Stimulated activated CD8-positive, alpha-beta memory T cell treated with anti-CD3 and anti-CD28 coated beads, Interleukin-2, amount 100 ng/mL, for 1 hour (primary cell): ENCODE measurements at places on chromosomes 1 and 21.
A peak's percentile ranks its signal among the peaks of the same experiment; 100 is the strongest.

DNA sequence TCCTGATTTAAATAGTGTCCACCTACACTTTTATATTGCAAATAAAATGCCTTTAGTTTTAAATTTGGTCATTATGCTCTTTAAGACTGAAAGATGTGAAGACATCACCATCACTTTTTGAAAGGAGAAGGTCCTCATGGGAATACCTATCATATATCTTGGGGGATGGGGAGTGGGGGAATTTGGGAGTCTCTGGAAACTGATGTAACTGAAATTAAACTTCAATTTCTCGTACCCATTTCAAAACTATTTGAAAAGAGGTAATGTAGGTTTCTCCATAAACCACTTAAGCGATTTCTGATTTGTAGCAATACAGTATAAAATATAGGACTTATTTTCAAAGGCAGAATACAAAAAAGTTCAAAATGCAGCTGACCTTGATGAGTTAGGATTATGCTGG is 924 bp downstream of the EXTL2 start:
- no peak for DNase-seq

DNA sequence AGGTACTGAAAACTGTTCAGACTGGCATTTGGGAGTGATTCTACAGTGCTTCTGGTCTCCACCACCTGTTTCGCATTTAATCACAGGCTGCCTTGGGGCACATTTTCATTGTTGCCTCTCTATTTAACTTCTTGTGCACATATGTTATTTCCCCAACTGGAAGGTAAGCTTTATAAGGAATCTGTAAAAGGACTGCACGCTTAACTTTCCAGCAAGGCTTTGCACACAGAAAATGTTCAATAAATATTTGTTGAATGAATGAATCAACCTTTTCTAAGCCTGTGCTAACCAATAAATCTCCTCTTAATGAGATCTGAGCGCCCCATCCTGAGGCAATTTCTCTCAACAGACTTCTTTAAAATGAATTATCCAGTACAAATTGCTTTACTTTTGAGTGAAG is 84.3 kb upstream of the ARHGAP29 start:
- no peak for DNase-seq

DNA sequence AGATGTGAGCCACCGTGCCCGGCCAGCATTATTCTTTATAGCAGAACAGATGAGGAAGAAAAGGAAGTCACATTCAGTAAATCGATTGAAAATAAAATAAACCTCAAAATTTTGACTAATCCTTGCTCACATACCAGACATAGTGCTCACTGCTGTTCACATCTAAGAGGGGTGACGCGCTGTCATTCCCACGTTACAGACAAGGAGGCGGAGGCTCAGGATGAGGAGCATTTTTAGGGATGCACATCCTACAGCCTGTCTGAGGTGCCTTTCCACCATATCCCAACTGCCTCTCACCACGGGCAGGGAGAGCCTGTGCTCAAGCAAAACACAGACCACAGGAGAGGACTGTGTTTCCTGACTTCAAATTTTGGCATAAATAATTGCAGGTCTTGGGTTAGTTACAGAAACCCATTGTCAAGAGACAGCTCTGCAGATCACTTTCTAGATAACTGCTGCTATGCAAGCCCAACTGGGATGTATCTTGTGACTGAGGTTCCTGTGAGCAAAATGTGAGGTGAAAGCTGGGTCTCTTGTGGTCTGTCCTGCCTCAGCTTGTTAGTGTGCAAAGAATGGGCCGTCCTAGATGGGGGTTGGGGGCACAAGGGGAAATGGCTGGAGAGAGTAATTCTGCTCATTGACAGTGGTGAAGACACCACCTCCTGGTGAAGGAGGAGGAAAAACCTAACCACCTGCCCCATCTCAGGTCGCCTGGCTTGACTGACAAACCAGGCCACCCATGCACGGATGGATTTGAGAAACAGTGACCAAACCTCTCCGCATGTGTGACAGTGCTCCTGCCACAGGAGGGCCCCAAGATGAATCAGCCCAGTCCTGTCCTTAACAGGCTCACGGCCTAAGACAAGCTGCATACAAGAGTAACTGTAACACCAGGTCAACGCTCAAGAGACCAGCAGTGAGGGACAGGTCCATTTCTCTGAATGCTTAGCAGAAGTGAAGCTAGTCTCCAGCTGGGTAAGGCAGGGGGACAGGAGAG is 8.2 kb downstream of the TNN start:
- no peak for DNase-seq

DNA sequence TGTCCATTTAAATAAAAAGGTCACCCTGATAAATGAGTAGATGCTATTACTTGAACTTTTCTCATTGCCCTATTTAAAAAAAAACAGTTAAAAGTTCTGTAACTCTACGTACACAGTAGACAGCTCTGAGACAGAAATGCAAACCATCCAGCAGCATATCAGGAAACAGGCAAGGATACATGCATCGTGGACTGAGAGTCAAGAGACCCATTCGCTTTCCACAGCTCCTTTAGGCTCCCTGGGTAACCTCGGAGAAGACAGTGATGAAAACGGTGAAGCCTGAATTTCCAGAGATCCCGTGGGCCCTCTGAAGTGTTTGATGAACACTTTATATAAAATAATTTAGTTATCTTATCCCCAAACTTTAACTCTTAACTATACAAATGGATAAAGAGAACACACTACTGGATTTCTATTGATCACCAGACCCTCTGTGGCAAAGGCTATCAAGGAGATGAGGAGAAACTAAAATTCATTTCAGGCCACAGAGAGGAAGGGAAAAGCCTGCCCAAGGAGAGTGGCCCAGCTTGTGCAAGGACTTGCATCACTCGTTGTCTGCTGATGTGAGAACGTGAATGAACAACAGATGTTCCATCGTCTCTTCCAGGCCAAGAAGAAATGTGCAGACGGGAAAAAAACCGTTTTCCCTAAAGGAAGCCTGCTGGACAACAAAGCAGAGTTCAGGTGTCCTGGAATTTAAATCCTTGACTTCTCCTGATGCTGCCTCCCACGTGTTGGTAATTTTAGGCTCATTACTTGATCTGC is 131.0 kb downstream of the TGFBR3 start:
- DNase-seq: no peak

- DNase-seq: no peak
Observed at GRCh38 chr1:18934205-18935000, 22.1 kb downstream of the IFFO2 start.

GRCh38 chr1:226882631-226883409 is 12.4 kb downstream of the PSEN2 start:
- DNase-seq: no peak

- DNase-seq: no peak
Observed at GRCh38 chr1:178976541-178976940, 49.2 kb upstream of the FAM20B start.

DNA sequence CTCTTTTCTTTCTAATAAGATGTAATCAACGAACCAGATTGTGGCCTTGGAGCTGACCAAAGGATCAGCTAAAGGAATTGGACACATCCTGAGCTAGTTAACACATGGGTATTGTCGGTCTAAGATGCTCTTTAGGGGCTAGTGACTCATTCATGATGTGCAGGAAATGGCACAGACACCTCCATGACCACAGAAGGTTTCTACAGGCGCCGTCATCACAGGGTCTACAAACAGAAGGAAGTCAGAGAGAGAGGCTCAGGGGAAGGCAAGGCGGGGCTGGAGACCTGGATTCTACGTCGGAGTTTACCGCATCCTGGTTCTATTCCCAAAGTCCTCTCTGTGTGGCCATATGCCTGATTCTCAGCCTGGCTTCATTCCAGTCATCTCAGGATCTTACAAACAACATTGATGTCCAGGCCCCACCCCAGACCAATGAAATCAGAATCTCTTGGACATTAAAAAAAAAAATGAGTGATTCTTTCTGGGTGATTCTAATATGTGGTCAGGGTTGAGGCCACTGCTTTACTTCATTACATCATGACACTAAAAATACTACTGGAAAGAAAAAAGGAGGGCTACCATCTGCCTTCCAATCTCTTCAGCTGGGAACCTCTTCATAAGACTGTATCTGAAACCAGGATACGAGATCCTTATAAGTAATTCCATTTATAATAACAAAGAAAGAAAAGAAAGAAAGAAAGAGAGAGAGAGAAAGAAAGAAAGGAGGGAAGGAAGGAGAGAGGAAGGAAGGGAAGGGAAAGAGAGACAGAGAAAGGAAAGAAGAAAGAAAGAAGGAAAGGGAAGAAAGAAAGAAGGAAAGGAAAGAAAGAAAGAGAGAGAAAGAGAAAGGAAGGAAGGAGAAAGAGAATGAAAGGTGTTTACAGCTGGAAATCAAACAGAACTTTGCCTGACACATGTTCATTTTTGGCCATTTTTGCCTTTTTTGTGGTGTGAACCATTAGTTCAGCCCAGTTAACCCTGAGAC is 11.6 kb upstream of the KCNJ15 start:
- peak; percentile 22 for DNase-seq

DNA sequence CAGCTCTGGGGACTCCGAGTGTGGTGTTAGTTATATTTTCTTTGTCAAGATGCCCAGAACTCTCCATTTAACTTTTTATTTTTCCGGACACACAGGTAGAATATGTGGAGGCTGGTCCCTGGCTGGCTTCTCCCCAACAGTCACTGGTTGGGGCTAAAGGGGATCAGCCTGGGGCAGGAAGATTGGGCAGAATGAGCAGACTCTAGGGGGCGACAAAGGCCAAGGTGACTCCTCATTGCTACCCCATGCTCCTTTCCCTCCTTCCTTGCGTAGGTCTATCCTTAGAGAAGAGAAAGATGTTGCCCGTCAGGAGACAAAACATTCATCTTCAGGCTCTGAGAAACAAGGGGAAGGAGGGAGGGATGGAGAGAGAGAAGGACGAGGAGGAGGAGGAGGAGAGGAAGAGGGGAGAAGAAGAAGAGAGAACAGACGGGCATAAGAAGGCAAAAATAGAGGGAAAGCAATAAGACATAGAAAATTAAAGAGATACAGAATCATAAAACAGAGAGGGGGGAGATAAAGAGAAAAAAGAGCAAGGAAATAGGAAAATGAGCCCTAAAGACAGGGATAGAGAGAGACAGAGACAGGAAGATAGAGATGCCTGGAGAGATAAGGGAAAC is 89.9 kb downstream of the FOXD2 start:
- DNase-seq: no peak

GRCh38 chr1:17314491-17314971 is 6.5 kb downstream of the PADI4 start:
- no peak for DNase-seq

DNA sequence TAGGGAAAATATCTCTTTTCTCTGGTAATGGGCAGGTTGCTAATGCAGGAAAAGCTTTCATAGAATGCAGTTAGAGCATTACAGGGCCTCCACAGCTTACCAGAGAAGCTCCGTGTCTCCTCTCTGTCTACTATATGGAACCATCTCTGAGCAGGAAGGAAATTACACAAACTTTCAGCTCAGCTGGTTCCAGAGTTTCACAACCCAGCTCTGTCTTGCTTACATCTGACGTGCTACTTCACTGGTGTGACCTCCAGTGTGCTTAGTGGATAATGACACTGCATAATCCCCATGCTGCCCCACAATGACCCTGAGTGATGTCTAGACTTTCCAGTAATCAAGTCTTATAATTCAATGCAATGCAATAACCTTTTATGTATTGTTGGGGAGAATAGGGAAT is 4.3 kb upstream of the FGGY start:
- DNase-seq: no peak

DNA sequence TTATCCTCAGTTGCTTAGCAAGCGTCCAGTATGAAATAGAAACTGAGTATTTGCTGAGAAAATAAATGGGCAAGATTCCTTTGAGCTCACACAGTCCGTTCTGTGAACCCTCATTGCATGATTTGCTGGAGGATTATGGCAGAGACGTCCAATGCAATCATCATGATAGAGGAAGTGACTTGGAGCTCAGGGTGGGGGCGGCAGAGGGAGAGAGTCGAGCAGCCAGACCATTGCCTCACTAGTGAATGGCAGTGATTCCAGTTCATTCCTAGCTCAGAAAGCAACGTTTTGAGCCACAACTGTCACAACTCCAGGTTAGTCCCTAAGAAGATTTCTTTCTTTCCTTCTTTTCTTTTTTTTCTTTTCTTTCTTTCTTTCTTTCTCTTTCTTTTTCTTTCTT is 27.5 kb upstream of the COL9A2 start:
- DNase-seq: no peak

DNA sequence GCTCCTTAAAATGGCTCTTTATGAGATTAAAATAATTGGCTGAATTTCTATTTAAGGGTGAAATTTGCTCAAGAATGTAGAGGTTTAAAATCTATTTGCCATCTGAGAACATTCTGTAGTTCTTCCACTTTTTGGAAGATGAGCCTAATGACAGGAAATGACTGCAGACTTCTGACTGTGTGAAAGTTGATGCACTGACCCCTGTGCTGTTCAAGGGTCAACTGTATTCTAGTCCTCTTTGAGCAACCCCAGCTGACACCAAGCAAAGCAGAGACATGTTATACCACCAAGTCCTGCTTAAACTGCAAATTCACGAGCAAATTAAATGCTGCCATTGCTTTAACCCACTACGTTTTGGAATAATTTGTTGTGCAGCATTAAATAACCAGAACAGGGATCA is 26.6 kb downstream of the DDAH1 start:
- no peak for DNase-seq

GRCh38 chr21:37671381-37671780 is 244.9 kb downstream of the KCNJ6 start:
- no peak for DNase-seq

- peak; percentile 40 for DNase-seq
Observed at GRCh38 chr1:6347641-6348487, 45.7 kb downstream of the ACOT7 start.

DNA sequence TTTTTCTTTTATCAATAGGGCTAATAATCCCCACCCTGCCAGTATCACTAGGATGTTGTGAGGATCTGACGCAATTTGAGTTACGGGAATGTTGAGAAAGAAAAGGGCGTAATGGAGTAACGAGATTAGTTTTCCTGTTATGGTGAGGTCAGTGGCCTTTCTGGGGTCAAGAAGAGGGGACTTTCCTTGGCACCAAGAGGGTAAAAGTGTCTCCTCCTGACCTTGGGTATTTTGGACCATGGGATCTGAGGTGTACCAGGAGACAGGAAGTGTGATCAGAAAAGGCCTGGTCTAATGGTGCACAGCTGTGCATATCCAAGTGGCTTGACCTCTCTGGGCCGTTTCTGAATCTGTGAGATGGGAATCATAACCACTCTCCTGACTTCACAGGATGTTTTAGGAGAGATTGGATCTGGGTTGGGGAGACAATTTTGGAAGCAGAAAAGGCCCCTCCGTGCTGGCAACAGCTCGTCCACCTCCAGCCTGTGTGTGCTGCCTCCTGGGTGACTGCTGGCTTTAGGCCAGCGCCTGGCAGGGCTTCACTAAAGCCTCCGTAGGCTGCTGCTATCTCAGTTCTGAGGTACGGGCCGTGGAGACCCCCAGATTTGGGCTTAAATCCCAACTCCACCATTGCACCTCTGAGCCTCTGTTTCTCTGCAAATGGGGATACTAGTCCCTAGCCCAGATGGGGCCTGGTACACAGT is 37.1 kb downstream of the ALPL start:
- no peak for DNase-seq
